Osteocyte (in vitro differentiated cells): ENCODE measurements at places on chromosomes 12 and 14.

DNA sequence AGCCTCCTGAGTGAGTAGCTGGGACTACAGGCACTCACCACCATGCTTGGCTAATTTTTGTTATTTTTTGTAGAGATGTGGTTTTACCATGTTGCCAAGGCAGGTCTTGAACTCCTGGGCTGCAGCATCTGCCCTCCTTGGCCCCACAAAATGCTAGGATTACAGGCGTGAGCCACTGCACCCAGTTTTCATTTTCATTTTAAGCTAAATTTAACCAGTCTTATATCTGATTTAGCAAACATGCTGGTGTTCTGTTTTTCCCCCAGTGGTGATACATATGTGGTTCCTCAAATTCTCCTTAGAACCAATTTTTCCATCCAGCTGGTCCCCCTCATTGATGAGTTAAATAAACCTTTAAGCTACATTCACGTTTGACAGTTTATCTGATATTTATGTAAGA, 43.8 kb upstream of the BICD1 start:
- no peak for DNase-seq

GRCh38 chr12:6390084-6390799, 6.3 kb downstream of the LTBR start:
- no peak for DNase-seq

GRCh38 chr14:49991491-49991890, 98.6 kb downstream of the ARF6 start:
- no peak for DNase-seq

DNA sequence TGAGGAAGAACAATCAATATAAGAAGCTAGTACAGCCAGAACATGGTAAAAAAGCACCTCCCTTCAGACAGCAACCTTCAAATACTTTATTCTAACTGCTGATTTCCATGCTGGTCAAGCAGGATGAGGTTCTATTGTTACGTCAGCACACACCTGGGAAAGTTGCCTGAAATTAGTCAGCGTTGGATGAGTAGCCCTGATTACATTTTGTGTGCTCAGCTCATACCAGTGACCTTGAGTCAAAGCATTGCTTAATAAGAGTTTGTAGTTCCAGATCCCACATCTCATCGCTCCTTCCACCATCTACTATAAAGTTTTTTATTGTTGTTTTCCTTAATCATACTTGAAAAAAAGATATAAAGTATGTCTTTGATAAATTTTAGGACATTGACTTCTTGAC, 361.5 kb downstream of the EGLN3 start:
- DNase-seq = no peak

DNA sequence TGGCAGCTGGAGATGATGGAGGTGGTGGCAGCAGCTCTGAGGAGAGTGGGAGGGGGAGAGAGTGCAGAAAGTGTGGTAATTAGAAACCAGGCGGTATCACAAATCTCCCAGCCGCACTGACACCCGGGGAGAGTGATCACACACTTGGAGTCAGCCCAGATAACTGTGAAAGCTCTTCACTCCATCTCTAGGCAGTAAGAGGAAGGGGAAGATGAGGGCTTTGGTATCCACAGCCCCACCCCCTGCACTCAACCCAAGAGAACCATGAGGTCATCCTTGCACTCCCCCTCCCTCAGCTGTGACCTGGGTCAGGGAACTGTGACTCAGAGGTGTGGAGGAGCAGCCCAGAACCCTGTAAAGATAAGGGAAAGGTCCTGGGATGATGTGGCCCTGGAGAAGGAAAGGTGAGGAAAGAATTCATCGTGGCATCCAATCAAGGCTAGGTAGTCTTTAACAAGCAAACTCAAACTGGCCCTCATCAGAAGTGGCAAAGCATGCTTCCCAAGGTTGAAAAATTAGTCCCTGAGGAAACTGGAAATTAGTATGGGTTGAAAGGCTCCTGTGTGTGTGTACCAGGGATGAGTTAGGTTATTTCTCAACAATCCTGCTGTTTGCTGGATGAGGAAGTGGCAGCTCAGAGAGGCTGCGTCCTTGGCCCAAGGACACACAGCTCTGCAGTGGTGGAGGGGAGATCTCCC, 111.0 kb upstream of the LHX5 start:
- DNase-seq = no peak

DNA sequence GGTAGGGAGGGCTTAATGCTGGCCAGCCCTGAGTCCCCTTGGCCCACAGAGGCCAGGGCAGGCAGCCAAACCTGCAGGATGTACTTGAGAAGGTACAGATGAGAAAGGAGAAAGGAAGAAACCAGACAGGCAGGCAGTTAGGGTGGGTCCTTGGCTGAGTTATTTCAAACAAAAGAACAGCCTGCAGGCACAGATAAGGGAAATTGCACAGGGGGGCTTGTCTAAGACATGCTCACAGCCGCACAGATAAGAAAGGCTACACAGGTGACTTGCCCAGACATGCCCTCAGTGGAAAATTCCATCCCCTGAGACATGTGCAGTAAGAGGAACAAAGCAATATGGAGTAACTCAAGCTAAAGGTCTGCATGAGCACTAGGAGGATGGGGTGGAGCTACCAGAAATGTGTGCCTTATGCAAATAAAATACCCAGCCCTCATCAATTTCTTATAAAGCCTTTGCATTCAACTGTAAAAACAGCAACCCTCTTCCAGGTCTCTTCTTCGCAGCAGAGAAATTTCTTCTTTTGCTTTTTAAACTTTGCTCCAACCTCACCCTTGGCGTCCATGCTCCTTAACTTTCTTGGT, 158.2 kb upstream of the RGS6 start:
- DNase-seq = no peak

DNA sequence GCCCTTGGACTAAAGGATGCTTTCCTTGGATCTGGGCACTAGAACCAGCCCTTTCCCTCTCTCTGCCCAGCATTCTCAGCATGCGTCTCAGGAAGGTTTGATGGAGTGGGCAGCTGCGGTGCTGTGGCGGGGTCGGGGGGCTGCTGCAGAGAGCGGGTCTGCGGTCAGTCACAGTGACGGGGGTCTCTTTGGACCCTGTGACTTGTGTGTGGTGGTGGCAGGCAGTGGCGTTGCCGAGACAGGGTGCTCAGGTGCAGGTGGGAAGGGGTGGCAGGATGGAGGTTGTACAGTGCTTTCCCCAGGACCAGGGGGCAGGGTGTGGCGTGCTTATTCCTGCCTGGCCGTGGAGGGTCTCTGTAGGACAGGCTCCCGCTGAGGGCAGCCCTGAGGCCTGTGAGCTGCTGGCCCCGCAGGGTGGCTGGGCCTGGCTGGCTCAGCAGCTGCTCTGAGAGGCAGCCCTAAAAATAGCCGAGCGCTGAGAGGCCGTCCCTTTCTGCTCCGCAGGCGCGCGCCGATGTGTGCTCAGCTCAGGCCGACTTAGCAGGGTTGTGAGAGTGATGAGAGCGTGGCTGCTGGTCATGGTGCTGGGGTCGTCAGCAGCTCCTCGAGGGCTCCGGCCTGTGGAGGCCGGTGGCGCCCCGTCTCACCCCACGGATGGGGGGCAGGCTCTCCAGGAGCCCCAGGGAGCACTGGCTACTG, 9.7 kb downstream of the PACS2 start:
- DNase-seq = no peak

DNA sequence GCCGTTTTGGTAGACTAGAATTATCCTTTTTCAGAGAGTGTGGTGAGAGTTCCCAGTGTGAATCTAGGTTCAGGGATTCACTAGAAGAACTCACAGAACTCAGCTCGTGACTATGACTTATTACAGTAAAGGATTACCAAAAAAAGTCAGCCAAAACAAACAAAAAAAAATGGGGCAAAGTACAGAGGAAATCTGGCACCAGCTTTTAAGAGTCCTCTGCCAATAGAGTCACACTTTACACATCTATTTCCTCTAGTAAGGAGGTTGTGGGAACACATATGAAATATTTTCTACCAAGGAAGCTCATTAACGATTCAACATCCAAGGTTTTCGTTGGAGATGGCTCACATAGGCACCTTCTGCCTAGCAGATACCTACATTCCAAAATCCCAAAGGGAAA, 28.2 kb downstream of the TSPAN19 start:
- no peak for DNase-seq

DNA sequence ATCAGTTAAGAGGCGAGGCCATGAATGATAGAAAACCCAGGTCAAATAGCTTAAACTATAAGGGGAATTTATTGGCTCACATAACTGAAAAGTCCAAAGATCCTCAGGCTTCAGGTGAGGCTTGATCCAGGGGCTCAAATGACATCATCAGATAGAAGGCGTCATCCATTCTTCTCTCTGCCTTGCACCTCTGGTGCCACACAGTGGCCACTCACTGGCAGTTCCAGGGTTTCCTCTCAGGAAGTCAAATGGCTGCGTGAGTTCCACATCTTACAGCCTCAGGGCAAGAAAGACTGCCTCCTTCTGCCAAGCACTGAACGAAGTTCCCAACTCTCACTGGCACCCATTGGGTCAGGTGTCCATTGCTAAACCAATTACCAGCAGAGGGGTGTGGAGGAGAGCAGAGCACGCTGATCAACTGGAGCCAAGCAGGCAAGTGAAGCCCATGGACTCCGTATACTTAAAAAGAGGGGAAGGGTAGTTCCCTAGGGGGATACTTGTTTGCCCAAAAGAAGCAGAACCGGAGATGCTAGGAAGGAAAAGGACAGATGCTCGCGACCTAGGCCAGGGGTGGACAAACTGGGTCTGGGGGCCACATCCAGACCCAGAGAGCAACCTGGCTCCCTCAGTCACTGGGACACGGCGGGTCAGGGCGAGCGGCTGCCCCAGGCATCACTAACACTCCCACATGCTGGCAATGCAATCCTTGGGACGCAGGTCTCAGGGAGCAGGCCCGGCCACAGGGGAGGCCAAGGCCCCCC, 69.3 kb downstream of the SERPINA3 start:
- DNase-seq = peak; percentile 82

GRCh38 chr12:104669851-104670337, 213.1 kb downstream of the CHST11 start:
- DNase-seq = no peak
